Right ventricle myocardium superior (tissue), 1 donor: ENCODE measurements at places on chromosomes 5 and 9. TPM values are rescaled to one million over a fixed set of nuclear protein-coding genes. Genes with fewer than 3 reads are reported as not detected.

- DNase-seq: peak; percentile 96
Observed at GRCh38 chr5:172795318-172795977, 24.5 kb upstream of the DUSP1 start.

GRCh38 chr9:20170122-20170521 is 381.3 kb upstream of the SLC24A2 start:
- no peak for DNase-seq

- no peak for DNase-seq
Observed at GRCh38 chr5:42366051-42366450, 57.2 kb upstream of the GHR start.

DNA sequence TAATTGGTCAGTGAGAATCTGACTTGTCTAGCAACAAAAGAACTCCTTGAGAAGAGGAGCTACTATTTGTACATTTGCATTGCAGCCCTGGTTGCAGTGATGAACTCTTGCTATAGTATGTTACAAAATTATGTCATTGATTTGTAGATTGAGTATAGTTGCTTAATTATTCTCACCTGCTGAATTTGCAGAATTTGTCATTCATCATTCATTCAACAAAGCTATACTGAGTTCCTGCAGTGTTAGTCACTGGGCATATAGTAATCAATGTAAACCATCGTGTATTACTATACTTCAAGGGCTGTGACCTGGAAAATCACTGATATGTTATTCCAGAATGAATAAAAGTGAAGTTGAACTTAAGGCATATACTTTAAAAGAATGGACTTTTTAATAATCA is 50.1 kb downstream of the SLC1A3 start:
- DNase-seq: no peak

DMRT3 gene
- not detected for total RNA-seq

MEGF10 gene
- total RNA-seq: 0.78 TPM

PLEKHG4B gene
- total RNA-seq: not detected

FYB1 gene
- total RNA-seq: 4.2 TPM

DNA sequence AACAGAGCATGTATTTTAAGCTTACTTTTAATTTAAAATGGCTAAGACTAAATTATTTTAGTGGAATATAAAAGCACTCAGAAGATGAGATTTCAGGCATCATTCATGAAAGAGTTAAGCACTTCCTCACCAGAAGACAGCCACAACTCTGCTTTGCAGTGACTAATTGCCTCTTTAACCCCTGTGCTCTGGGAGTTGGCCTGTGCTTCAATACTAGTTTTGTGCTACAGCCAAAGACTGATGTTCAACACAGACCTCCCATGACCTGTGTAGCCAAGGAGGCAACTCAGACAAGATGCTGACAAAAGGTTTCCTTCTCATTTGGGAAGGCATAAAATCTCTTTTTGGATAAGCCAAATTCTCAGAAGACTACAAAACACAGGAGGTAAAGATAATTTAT is 353.5 kb downstream of the FBXL17 start:
- no peak for DNase-seq

DCTN4 gene
- total RNA-seq: 45.2 TPM

SREK1 gene
- 27.0 TPM for total RNA-seq

- no peak for DNase-seq
Observed at GRCh38 chr9:127168756-127169574, 46.5 kb upstream of the ANGPTL2 start.

TXNDC8 gene
- not detected for total RNA-seq

GRCh38 chr5:157606046-157606445 is 30.5 kb upstream of the ADAM19 start:
- no peak for DNase-seq

GRCh38 chr5:57332361-57332760 is 150.2 kb downstream of the ACTBL2 start:
- DNase-seq: no peak

DNA sequence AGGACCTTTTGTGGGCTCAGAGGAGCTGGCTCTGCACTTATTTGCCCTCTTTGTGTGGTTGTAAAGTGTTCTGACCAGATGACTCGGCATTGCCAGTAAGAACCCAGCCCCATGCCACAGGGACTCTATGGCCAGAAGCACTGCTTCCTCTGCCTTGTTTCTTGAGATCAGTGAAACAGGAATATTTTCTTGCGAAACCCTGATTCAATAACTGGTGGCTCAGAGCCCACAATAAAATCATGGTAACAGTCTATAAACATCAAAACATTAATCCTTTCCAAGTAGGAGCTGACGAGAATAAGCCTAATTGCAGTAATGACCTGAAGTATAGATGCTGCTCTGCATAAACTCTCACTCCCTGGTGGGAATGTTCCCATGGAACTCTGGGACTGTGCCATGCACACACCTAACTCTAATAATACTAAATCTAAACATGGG is 344.3 kb downstream of the ZNF608 start:
- peak; percentile 56 for DNase-seq

DNA sequence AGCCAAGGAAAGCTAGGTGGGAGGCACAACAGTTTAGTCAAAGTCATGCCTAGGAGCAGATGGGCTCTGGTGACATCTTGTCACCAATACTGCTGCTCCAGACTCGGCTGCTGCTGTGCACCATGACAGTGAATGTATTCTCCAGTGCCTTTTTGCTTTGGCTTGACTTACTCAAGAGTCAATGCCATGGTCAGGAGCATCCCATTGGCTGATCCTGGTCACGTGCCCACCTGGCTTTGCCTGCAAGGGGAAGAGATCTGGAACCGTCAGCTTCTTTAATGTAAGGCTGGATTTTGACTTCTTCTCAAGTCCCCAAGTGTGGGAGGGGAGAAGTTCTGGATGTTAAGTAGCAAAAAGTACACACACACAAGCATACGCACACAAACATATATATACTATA is 19.9 kb upstream of the MUSK start:
- no peak for DNase-seq

MOB3B gene
- total RNA-seq: 1.5 TPM

TLE4 gene
- total RNA-seq: 12.8 TPM

GRCh38 chr5:8333485-8333884 is 464.5 kb downstream of the MTRR start:
- DNase-seq: no peak

DNA sequence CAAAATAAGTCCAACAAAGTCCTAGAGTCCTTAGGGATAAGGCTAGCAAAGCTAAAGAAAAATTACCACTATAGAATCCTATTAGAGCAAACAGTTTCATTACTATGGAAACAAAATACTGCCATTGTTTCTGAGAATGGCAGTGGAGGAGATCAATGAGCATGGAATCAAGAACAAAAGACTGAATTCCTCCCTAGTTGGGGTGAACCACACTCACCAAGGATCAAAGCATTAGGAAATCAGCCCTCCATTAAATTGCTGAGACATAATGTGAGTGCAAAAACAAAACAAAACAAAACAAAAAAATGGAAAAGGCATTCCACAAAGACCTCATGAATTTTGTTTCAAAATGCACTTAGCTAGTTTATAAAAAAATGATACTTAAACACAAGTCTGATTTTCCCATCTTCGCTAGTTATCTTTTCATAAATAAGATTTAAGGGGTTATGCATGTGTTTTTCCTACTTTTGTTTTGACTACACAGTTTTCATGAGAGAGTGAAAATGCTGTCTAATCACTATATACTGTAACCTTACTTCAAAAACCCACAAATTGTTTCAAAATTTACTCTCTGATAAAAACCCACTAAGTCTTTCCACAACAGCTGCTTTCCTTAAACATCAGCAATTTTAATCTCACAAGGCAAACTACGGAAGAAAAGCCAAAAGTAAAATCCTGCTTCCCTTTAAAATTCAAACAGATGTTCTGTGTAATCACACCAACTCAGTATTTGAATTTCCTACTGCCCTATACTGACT is 9.7 kb downstream of the SERINC5 start:
- no peak for DNase-seq

GRCh38 chr5:158590746-158591300 is 508.9 kb downstream of the EBF1 start:
- no peak for DNase-seq
